ENCODE measurements at places on chromosomes 3 and 15. TPM values are rescaled to one million over a fixed set of nuclear protein-coding genes. Genes with fewer than 3 reads are reported as not detected.

The TMA7 gene
- 172 TPM for total RNA-seq

The SKOR1 gene
- 1.1 TPM for total RNA-seq

DNA sequence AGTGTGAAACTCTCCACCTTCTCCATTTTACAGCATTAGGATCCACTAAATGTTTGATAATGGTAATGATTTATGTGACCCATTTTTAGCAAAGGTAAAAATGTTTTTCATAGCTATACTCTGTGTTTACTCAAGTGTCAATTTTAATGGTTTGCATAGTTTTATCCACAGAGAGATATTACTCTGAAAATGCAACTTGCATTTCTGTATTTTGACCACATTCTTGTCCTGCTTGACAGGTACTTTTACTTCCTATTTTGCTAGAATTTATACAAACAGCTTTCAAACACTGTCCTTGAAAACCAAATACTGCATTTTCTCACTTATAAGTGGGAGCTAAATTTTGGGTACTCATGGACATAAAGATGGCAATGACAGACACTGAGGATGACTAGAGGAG, 62.9 kb downstream of the SERPINI1 start:
- H3K4me3 ChIP-seq = no peak overlapping the region
- H3K27ac ChIP-seq = no peak overlapping the region
- H3K36me3 ChIP-seq = no peaks in the 10 kb centered on the region
- H3K27me3 ChIP-seq = no peaks in the 10 kb centered on the region

The HOMER2 gene
- 54.5 TPM for total RNA-seq

DNA sequence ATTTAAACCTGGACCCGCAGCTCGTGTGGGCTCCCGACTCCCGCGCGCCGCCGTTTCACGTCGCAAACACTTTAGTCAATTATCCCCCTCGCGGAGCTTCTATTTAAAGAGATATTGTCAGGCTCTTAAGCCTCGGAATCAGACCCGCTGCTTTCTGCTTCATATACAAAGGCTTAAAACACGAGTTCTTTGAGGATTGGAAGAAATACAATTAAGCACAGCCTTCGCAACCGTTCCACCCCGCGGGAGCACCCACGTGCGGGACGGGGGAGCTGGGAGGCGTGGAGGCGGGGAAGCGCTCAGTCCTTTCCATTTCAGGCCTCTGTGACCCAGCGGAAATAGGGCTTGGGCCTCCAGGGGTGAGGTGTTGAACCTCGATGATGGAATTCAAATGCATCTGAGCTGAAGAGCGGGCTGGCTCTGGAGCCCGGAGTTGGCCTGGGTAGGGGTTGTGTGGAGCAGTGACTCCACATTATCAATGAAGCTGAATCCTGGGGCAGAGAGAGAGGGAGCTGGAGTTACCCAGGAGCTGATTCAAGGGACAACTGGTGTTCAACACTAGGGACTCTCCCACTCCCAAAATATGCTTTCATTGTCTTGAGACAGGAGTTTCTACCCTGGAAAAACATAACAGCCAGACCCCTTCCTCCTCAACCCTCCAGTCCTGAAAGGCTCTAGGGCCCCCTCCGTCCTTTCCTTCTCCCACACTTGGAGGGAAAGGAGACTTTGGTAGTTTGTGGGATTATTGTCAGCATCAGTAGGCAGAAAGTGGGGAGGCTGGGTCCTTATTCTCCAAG, 2.4 kb downstream of the ANKRD63 start:
- no peaks in the 10 kb centered on the region for H3K36me3 ChIP-seq
- peaks cover 38% of the 10 kb centered on the region for H3K4me1 ChIP-seq
- H3K4me3 ChIP-seq = peak overlapping the region; percentile 34
- no peak for DNase-seq
- peaks cover 38% of the 10 kb centered on the region for H3K27me3 ChIP-seq

The LEKR1 gene
- 0.42 TPM for total RNA-seq

DNA sequence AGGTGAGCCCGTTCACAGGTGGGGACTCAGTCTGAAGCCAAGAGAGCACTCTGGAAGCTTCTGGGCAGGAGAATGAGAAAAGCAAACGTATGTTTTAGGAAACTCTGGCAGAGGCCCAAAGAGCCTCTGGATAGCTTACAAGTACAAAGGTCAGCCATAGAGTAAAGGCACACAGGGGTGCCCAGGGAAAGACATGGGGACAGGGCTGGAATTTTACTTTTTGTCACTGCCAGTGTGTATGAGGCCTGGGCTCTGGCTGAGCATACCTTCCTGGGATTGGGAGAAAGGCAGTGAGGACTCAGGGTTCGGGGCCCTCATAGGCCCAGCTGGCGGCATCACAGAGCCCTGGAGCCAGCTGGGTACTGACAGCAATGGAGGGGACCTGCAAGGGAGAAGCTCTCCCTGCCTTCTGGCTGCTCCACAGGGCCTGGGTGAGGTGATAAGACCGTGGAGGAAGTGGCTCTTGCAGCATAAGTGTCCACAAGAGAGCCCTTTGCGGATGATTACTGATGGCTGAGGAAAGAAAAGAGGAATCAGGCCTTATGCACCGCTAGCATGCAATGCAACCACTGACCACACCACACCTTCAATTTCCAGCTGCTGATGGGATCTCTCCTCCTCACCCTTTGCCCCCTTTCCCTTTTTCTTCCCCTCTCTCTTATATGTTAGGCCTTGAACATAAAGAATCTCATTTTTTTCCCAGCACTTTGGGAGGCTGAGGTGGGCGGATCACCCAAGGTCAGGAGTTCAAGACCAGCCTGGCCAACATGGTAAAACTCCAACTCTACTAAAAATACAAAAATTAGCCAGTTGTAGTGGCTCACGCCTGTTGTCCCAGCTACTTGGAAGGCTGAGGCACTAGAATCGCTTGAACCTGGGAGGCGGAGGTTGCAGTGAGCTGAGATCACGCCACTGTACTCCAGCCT, 25.1 kb upstream of the BCL2L10 start:
- no peak for DNase-seq
- H3K36me3 ChIP-seq = no peaks in the 10 kb centered on the region
- H3K27me3 ChIP-seq = no peaks in the 10 kb centered on the region
- no peaks in the 10 kb centered on the region for H3K4me1 ChIP-seq
- H3K4me3 ChIP-seq = no peak overlapping the region

DNA sequence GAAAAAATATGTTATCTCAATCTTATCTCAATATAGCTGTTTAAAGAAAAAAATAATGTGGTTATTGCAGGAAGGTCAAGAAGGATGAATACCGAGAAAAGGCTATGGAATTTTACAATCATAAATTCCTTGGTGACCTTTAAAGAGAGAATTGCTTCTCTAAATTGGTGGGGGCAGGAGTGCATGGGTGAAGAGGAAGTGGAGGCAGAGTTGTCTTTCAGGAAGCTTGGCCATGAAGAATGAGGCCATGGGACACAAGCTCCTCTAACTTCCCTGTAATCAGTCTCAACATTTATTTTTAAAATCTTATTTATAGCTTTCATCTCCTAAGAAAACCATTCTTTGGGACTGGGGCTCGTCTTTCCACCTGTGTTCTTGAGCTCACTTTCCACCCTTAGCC, 22.4 kb upstream of the ALDH1A2 start:
- H3K36me3 ChIP-seq = no peaks in the 10 kb centered on the region
- no peak overlapping the region for H3K27ac ChIP-seq
- no peak for DNase-seq
- no peaks in the 10 kb centered on the region for H3K4me1 ChIP-seq
- no peak overlapping the region for H3K4me3 ChIP-seq
- peaks cover 3% of the 10 kb centered on the region for H3K27me3 ChIP-seq

The GPR149 gene
- not detected for total RNA-seq

- no peak for DNase-seq
- H3K4me3 ChIP-seq = no peak overlapping the region
- H3K27me3 ChIP-seq = no peaks in the 10 kb centered on the region
- H3K36me3 ChIP-seq = no peaks in the 10 kb centered on the region
- no peak overlapping the region for H3K27ac ChIP-seq
Observed at GRCh38 chr3:191240486-191240885, 41.4 kb downstream of the OSTN start.

GRCh38 chr15:80823995-80824394, 44.8 kb downstream of the CEMIP start:
- no peaks in the 10 kb centered on the region for H3K4me1 ChIP-seq
- no peak for DNase-seq
- H3K27ac ChIP-seq = no peak overlapping the region
- H3K4me3 ChIP-seq = no peak overlapping the region

- H3K4me3 ChIP-seq = no peak overlapping the region
- no peaks in the 10 kb centered on the region for H3K36me3 ChIP-seq
- peaks cover 6% of the 10 kb centered on the region for H3K4me1 ChIP-seq
- no peaks in the 10 kb centered on the region for H3K27me3 ChIP-seq
Observed at GRCh38 chr3:182308328-182308727, 485.0 kb upstream of the ATP11B start.

DNA sequence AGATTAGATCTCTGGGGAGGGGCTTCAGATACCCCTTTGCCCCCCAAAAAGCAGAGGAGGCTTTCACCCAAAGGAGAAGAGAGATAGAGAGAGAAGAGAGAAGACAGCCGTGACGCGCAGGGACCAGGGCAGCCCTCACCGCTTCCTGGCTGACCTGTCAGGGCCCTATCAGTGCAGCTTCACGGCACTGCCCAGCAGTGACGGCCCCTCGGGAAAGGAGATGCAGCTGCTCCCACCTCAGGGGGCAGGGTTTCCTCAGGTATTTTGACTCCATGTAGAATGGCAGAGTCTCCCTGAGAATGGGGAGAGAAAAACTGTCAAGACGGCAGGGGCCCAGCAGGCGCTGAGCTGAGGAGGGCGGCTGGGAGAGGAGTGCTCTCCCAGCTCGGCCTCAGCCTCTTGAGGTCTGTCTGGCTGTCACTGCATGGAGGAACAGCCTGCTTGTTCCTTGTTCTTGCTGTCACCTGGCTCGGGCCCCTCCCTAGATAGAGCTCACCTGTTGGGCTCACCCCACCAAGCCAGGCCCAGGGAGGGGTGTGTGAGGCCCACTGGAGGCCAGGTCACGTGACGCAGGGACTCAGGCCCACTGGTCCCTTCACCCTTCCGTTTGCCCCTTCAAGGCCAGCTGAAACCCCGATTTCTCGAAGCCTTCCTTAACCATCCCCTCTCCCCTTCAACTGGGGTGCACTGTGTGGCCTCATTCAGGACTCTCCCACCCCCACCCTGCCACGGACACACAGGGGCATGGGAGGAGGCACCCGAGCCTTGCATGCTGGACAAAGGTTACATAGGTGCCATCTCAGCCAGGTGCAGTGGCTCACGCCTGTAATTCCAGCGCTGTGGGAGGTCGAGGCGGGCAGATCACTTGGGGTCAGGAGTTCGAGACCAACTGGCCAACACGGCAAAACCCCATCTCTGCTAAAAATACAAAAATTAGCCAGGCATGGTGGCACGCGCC, 28.2 kb downstream of the LOXL1 start:
- H3K36me3 ChIP-seq = peaks cover 5% of the 10 kb centered on the region
- peaks cover 6% of the 10 kb centered on the region for H3K4me1 ChIP-seq
- H3K4me3 ChIP-seq = no peak overlapping the region
- no peak for DNase-seq
- no peaks in the 10 kb centered on the region for H3K27me3 ChIP-seq

DNA sequence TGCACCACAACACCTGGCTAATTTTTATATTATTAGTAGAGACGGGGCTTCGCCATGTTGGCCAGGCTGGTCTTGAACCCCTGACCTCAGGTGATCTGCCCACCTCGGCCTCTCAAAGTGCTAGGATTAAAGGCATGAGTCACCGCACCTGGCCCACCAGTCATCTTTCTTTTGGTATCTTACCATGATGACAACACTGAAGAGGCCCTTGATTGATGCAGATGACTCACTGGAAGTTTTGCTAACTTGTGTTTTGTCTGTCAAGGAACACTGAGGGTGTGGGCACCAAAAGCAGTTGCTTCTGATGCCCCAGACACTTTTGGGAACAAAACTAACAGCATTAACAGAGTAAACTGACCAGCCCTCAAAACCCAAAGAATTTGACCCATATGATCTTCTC, 88.3 kb downstream of the MYO5A start:
- H3K27ac ChIP-seq = no peak overlapping the region
- H3K36me3 ChIP-seq = no peaks in the 10 kb centered on the region
- no peaks in the 10 kb centered on the region for H3K27me3 ChIP-seq
- H3K4me3 ChIP-seq = no peak overlapping the region

DNA sequence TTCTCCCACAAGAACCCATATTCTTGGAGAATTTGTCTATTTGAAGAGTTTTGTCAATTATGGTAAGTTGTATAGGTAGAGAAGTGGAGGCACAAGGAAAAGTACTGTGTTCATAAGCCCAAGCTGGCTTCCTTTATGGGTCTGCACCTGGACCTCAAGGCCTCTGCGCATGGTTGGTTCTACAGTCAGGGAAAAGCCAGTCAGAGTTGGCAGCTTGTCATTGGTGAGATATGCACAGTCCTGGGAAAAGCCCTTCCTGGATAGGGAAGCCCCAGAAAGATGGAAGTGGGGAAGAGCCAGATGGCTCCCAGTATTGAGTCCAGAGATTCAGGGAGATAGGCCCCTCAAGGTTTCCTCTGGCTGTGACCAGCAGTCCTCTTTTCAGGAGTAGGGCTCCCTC, 15.8 kb downstream of the BOC start:
- H3K27ac ChIP-seq = no peak overlapping the region
- DNase-seq = no peak
- H3K27me3 ChIP-seq = no peaks in the 10 kb centered on the region

The PLSCR5 gene
- total RNA-seq = 3.0 TPM

DNA sequence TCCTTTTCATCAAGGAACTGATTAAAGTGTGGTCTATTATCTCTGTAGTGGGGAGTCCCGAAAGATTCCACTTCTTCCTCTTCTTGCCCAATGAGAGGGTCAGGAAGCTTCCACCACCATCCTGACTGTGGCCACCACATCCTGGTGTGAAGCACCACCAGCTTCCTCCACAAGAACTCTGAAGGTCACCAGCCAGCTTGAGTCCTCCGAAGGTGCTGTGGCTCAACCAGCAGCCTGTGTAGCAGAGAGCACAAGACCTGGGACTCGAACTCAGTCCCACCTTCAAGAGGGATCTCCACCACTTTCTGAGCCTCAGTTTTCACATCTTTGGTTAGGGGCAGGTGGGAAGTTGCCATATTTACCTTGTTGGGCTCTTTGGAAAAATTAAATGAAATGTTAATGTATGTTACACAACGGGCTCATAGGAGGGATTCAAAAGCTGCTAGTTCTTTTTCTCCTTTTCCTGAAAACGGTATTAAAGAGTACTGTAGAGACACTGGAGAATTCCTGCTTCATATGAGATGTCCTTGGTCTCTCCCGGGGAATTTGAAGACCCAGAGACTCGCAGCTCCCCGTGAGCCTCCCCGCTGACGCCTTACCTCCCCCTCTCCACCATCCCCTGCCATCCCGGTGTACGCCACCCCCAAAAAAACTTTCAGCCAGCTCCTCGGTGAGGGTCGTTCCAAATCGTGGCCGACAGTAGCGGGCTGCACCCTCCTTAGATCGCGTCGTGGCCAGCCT, 816 bp upstream of the ACAN start:
- H3K36me3 ChIP-seq = no peaks in the 10 kb centered on the region
- no peak overlapping the region for H3K27ac ChIP-seq
- H3K4me3 ChIP-seq = peak overlapping the region; percentile 56
- no peak for DNase-seq

DNA sequence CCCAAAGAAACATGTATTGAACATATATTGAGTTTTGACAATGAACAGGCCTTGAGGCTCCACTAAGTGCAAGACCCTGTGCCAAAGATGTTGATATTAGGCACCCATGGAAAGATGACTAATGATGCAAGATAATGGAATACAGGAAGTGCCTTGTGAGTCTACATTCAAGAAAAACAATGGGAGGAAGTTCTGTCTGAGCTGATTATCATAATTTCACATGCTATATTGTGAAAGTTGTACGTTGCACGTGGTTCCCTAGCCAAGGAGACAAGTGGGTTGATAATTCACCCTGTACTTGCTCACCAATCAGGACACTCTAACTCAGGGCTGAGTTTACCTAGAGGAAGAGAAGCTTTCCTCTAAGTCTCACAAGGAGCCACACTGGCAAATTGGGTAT, 186.9 kb upstream of the STAC start:
- no peaks in the 10 kb centered on the region for H3K27me3 ChIP-seq
- DNase-seq = peak; percentile 66
- no peaks in the 10 kb centered on the region for H3K4me1 ChIP-seq
- H3K27ac ChIP-seq = no peak overlapping the region

All from cardiac muscle cell (in vitro differentiated cells and primary cell).